D721Med (cell line): ENCODE measurements at places on chromosomes 11 and 22.

DNA sequence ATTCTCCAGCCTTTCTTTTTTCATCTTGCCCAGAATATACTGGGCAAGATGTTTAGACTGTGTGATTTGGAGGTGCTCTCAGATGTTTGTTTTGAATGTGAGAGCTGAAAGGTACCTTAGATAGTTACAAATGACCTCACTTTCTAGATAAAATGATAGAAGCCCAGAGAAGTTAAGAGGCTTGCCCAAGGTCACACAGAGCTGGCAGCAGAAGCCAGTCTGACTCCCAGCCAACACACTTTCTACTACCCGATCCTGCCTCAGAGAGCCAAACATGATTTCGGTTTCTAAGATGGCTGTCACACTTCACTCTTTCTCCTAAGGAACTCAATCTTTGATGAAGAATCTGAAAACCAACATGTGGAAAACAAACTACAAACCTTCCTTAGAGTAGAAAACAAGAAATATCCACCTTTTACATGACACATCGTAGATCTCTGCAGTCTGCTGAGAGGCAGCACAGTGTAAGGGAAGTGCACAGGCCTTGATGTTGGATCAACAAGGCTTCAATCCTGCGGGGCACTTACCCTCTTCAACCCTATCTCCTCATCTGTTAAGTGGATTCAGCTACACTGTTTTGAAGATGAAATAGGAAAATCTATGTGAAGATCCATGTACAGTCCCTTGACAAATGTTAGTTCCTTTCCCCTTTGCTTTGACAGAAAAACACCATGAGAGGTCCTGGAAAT is 58.6 kb downstream of the SYTL2 start:
- no peak for DNase-seq

- DNase-seq: no peak
Observed at GRCh38 chr22:40179526-40179925, 1.8 kb downstream of the TNRC6B start.

GRCh38 chr11:59199546-59200422 is 12.9 kb downstream of the MPEG1 start:
- DNase-seq: no peak

DNA sequence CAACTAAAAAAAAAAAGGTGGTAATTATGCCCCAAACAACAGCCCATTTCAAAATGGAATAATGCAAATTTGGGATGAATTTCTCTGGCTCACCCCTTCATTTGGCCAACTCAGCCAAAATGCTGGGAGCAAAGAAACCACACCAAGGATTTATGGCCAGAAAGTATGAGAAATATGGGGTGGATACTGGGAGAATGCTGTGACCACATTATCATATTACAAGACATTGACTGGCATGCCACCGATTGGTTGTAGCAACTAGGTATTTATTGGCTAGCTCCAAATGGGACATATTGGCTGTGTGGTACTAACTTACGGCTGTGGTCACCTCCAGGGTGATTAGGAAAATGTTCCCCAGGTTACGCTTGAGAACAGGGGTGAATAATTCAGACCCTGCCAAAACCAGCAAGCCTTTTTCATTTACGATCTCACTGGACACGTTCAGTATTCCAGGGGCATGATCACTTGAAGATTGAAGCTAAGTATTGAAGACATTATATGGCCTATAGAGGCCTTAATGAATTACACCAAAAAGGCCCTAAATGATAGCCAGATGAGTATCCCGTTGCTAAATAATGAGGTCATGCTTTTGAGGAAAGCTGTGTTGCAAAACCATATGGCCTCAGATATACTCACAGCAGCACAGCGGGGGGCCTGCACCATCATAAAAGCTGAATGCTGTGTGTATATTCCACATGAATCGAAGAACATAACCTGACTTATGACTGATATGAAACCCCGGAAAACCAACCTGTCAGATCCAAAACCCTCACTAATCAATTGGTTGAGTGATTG is 3.8 kb upstream of the FDX1 start:
- DNase-seq: no peak

- no peak for DNase-seq
Observed at GRCh38 chr11:118033443-118033842, 43.4 kb upstream of the TMPRSS4 start.

DNA sequence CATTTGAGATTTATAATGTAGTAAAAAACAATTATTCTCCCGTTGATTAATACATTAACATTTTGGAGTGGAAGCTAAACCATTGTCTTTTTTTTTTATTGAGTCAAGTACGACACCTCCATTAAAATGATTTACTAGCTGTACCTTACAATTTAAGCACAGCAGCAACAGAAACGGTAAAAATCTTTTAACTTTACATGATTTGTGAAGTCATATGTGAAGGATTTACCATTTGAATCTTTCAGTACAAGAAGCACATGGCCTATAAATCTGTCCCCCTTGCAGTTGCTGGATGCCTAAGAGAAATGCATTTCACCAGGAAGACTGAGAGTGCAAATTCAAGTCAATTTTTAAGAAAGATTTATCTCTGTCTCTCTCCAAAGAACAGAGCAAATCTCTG is 324.6 kb downstream of the CADM1 start:
- no peak for DNase-seq

DNA sequence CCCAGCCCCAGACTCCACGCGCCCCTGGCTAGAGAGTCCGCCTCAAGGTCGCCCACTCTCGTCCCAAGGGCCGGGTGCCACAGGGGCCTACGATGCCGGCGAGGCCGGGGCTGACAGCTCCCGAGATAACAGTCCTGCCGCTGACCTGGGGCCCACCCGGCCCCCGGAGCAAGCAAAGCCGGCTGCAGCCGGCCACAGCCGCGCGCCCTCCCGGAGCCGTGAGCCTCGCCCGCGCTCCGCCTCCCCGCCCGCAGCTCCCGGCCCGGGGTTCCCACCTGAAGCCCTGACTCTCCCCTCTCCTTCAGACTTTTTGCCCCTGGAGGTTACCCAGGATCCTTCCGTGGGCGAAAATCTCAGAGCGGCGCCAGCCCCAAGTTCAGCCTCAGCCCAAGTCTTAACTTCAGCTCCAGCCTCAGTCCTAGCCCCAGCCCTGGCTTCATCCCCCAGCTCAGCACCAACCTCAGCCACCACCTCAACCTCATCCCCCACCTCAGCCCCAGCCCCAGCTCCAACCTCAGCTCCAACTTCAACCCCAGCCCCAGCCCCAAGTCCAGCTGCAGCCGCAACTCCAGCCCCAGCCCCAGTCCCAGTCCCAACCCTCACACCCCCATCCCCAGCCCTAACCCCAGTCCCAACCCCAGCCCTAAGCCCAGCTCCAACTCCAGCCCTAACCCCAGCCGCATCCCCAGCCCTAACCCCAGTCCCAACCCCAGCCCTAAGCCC is 1.7 kb downstream of the KLHDC7B start:
- DNase-seq: no peak

GRCh38 chr11:117230286-117230961 is 1.4 kb downstream of the PCSK7 start:
- no peak for DNase-seq
